Activated CD4-positive, alpha-beta T cell treated with anti-CD3 and anti-CD28 coated beads, Interleukin-2, amount 50 U/mL, for 4 hours (primary cell): ENCODE measurements at places on chromosomes 7 and 10.

- no peak for DNase-seq
Observed at GRCh38 chr7:76231071-76231470, 29.4 kb downstream of the SRRM3 start.

DNA sequence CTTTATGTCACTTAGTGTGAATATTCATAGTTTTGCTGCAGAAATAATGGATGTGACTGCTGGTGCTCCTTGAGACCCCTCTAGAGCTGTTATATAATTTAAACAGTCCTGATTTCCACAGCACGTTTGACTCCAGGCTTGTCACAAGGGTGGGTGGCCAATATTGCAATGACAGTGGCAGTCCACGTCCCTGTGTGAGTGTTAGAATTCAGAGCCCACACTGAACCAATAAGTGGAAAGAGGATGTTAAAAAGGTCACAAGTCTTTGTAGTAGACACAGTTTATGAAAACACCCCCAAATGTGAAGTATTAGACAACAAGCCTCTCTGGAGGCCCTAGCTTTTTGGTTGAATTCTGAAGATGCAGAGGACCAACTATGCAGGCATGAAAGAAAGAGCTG, 2.0 kb downstream of the PPP1R17 start:
- DNase-seq, result no peak

DNA sequence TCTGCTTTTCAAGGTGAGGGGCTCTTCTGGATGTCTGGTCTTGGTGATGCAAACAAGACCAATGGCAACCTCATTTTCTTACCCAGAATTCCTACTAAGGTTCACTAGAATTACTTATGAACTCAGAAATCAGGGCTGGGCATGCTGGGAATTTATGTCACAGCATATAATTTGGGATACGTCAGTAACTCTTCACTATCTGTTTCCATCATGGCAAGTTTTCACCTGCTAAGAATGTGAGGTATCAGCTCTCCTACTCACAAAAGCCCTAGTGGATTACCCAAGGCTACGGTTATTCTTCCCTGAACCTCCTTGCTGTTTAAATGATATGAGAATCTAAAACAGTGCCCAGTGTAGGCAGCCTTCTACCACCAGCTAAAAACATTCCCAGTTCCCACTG, 53.1 kb downstream of the PNLIPRP2 start:
- no peak for DNase-seq

DNA sequence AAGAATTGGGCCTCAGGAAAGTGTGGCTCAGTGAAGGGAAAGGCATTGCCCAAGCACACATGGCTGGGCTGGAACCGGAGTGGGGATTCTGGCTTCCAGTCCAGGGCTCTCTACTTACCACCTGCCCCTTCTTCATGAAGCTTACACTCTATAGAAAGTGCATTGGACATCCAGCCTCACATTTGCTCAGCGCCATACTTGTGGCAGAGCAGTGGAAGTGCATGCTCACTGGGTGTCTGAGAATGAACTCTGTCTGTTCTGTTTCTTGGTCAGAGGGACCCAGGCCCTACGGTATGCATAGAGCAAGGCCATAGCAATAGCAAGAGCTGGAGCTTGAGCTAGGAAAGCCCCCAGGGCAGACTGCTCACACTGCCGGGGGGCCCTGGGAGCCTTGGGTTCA, 1253.5 kb downstream of the TYW1 start:
- no peak for DNase-seq

GRCh38 chr10:70616761-70617160, 14.2 kb upstream of the PRF1 start:
- DNase-seq, result no peak

DNA sequence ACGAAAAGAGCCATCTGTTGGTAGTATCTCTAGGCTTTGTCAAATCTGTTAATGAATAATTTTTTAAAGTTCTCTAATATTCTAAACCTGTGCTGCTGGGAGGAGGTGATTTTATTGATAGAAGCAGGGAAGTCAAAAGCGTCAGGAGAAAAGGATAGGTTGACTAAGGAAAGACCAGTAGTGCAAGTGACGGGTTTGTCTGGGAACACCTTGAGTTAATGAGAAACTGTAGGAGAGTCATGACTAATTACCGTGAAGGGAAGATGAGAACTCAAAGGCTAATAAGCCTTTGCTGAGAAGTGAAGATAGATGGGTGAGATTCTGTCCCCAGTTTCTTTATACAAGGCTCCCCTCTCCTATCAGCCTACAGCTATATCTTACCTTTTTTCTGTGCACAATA, 5.0 kb upstream of the PDK4 start:
- DNase-seq, result no peak

DNA sequence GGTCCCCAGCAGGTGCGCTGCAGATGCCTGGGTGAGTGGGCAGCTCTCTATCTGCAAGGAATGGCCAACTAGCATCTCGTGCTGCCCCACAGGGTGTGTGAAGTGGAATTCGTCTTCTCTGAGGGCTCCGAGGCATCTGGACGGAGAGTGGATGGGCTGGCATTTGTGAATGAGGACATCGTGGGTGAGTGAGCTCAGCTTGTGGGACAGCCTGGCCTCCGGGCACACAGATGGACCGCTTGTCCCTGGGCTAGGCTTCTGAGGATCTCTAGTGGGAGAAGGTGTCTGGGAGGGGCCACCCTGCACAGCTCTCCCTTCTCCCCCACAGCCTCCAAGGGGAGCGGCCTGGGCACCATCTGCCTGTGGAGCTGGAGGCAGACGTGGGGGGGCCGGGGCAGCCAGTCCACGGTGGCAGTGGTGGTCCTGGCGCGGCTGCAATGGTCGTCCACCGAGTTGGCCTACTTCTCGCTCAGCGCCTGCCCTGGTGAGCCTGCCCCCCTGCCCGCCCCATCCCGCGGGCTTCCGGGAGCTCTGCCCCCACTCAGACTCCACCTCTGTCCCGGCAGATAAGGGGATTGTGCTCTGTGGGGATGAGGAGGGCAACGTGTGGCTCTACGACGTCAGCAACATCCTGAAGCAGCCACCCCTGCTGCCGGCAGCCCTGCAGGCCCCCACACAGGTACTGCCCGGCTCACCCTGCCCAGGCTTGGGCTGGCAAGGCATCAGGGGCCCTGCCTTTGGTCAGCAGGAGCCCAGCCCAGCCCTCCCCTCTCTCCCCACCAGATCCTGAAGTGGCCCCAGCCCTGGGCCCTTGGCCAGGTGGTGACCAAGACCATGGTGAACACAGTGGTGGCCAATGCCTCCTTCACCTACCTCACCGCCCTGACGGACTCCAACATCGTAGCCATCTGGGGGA, 6.3 kb downstream of the POLR2J start:
- no peak for DNase-seq

- DNase-seq, result no peak
Observed at GRCh38 chr7:98641646-98642500, 24.8 kb downstream of the NPTX2 start.

DNA sequence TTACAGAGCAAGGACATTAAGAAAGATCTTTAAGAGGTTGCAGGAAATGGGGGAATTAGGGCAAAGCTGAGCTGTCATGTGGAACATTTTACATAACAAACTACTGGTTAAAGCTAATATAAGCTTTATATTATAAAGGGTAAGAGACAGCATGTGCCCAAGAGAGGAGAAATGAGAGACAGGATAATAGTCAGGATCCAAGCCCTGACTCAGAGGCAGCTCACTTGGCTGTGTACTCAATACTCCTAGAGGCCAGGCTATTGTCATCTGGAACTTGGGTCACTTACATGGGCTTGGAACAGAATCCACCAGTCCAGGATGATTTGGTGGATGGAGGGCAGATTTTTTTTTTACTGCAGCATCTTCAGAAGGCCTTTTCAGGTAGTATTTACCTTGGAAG, 418.6 kb upstream of the ZMIZ1 start:
- DNase-seq, result no peak

- DNase-seq, result no peak
Observed at GRCh38 chr10:79318369-79318768, 28.9 kb upstream of the PPIF start.

- DNase-seq, result no peak
Observed at GRCh38 chr7:8035192-8035591, 66.6 kb downstream of the GLCCI1 start.

DNA sequence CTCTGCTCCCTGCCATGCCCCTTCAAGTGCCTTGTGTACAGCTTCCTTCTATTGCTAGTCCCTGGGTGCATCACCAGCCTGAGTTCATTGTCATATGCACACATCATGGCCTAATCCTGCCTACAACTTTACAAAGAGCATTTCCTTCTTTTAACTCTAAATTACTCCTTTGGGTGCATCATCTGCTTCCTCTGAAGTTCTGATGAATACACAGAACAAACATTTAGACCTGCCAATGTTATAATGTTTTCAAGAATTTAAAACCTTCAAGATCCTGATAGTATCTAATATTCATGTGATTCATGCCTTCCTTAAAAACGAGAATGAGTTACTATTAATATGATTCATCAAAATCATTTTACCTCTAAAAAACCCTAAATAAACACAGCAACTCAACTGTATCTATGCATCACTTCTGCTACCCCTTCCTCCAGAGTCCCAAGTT, 357.1 kb downstream of the MAGI2 start:
- no peak for DNase-seq

DNA sequence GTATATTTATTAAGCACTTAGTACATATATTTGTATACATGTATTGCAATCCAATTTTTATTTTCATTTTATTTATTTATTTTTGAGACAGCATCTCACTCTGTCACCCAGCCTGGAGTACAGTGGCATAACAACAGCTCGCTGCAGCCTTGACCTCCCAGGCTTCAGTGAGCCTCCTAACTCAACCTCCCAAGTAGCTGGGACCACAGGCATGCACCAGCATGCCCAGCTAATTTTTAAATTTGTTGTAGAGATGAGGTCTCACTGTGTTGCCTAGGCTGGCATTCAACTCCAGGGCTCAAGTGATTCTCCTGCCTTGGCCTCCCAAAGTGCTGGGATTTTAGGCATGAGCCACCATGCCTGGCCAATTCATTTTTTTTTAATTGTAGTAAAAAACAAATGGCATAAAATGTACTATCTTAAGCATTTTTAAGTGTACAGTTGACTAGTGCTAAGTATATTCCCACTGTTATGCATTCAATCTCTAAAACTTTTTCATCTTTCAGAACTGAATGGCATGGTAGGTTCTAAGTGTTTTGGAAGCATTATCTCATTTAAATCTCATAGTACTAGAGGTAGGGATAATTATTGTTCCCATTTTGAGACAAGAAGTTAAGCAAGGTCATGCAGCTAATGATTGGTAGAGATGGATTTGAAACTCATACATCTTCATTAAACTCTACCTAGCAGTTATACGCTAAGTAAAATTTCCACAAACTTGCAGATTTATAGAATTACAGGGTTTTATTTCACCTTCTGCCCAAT, 264.0 kb upstream of the NFE2L3 start:
- DNase-seq, result no peak

DNA sequence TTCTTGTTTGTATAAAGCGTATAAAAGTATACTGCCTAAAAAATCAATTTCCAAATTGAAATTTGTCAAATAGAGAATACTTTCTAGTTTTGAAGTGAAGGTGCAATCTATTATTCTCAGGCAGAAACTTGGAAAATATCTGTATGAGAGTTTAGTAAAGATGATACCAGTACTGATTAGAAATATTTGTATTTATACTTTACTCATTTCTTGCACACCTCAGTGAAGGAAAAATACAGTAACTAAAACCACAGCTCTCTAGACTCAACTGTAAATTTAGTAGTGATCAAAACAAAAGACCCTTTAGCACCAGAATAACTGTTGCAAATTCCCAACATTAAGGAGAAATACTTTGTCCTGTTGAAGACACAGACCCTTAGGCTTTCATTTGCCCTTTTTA, 71.3 kb upstream of the CYP26C1 start:
- no peak for DNase-seq

DNA sequence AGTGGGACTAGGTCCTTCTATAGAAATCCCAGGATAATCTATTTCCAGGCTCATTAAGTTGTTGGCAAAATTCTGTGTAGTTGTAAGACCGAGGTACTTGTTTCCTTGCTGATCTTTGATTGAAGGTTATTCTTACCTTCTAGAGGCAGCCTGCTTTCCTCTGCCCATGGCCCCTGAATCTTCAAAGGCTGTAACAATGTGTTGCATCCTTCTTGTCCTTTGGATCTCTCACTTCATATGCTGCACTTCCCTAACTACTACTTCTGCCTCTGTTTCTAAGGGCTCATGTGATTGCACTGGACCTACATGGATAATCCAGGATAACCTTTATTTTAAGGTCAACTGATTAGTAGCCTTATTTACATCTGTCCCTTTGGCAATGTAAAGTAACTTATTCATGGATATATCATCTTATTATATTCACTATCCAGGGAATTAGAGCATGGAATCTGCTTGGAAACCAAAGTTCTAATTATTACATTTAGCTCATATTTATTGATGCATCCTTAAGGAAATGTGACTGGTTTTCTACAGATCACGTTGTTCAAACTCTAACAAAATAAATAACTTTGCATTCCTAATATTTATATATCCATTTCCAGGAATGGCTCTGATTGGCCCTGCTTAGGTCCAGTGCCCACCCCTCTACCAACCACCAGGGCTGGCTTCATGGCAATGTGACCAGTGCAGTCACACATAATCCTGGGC, 85.6 kb downstream of the IMMP2L start:
- no peak for DNase-seq

DNA sequence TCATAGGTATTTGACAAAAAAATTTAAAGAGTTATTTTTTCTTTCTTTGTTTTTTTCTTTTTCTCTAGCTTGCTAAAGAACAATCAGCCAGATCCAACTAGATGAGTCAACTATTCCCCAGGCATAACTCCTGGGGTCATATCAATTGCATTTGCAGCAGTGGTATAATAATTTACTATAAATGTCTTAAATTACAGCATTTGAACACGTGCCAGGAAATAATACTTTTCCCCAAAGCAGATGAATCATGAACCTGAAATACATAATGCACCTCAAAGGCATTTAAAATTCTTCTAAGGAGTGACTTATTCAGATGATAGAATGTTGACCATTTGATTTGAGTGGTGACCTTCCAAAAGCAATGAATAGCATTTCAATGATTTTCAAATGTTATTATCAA, 190.1 kb downstream of the LRRTM3 start:
- DNase-seq, result no peak

DNA sequence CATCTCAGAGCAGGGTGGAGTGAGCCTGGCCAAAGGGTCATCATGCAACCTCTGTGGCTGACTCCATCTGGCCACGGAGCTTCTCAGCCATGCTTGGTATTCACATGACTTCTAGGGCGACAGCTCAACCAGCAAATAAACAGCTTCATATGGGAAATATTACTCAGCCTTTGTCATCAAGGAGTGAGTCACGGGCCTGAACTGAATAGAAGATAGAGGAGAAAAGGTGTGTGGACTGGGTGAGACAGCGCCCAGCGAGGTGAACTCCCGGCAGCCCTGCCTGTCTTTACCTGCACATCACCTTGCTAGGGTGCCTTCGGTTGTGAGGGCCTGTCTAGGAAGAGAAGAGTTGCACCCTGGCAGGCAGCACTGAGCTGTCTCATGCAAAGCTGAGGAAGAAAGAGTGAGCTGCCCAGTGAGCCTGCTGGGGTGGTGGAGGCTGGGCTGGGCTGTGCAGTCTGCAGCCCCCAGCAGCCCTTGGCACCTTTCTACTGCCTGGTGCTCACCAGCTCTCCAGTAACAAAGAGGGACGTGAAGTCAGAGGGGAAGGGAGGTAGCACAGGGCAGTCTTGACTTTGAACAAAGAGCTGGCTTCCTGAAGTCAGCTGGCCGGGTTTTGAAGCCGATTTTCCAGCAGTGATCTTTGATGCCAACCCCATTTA, 114.2 kb downstream of the EGFR start:
- DNase-seq, result no peak
